ENCODE measurements at places on chromosomes 1 and 21.

DNA sequence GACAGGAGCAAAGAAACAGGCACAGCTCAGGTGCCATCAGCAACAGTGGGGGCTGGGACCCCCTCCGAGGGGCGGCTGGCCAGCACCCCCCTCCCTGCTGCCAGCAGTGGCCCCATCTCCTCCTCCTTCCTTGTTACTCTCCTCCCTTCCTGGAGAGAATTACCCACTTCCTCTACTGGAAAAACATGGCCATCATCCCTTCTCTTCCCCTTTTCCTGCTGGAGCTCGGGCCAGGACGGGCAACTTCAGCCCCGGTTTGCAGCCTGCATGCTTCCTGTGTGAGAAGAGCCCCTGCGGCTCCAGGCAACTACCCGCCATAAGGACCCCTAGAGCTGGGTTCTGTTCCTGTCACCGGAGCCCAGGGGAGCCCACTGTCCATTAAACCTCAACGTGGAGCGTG is 17.6 kb downstream of the MEGF6 start:
- H3K4me1 ChIP-seq: peaks cover 81% of the 10 kb centered on the region
- H3K27ac ChIP-seq: no peak overlapping the region
- DNase-seq: no peak
- H3K4me3 ChIP-seq: no peak overlapping the region
- H3K27me3 ChIP-seq: no peaks in the 10 kb centered on the region

- no peak overlapping the region for H3K4me3 ChIP-seq
- H3K27me3 ChIP-seq: no peaks in the 10 kb centered on the region
- no peaks in the 10 kb centered on the region for H3K4me1 ChIP-seq
- no peaks in the 10 kb centered on the region for H3K36me3 ChIP-seq
Observed at GRCh38 chr21:35390013-35390776, 341.1 kb upstream of the RUNX1 start.

GRCh38 chr1:1753607-1754005 is 24.7 kb downstream of the NADK start:
- no peaks in the 10 kb centered on the region for H3K27me3 ChIP-seq
- peaks cover 71% of the 10 kb centered on the region for H3K36me3 ChIP-seq
- no peaks in the 10 kb centered on the region for H3K4me1 ChIP-seq

GRCh38 chr1:40508375-40509341 is at the start of gene EXO5:
TSS of gene EXO5 (plus strand) at chr1:40508767. CDS start at chr1:40514545, 5,778 bp downstream.
- peak; percentile 57 for DNase-seq
- H3K27me3 ChIP-seq: no peaks in the 10 kb centered on the region
- peak within 1 kb of the TSS; percentile 83 for H3K4me3 ChIP-seq
- H3K27ac ChIP-seq: peak within 1 kb of the TSS; percentile 73

GRCh38 chr1:225733254-225733653 is 44.4 kb upstream of the SRP9 start:
- H3K27me3 ChIP-seq: no peaks in the 10 kb centered on the region
- H3K4me1 ChIP-seq: peaks cover 12% of the 10 kb centered on the region
- H3K4me3 ChIP-seq: no peak overlapping the region
- no peaks in the 10 kb centered on the region for H3K36me3 ChIP-seq
- no peak overlapping the region for H3K27ac ChIP-seq

DNA sequence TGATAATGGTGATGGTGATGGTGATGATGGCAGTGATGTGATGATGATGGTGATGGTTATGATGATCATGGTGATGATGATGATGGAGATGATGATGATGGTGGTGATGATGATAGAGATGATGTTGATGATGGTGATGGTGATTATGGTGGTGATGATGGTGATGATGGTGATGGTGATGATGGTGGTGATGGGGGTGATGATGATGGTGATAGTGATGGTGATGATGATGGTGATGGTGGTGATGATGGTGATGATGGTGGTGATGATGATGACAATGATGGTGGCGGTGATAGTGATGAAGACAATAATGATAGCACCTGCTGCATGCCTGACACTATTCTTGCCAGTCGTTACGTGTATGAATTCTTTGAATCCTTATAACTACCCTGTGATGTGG is 317.9 kb upstream of the AJAP1 start:
- H3K27me3 ChIP-seq: no peaks in the 10 kb centered on the region
- H3K4me3 ChIP-seq: no peak overlapping the region
- peaks cover 3% of the 10 kb centered on the region for H3K4me1 ChIP-seq
- H3K27ac ChIP-seq: no peak overlapping the region
- no peak for DNase-seq
- H3K36me3 ChIP-seq: no peaks in the 10 kb centered on the region

DNA sequence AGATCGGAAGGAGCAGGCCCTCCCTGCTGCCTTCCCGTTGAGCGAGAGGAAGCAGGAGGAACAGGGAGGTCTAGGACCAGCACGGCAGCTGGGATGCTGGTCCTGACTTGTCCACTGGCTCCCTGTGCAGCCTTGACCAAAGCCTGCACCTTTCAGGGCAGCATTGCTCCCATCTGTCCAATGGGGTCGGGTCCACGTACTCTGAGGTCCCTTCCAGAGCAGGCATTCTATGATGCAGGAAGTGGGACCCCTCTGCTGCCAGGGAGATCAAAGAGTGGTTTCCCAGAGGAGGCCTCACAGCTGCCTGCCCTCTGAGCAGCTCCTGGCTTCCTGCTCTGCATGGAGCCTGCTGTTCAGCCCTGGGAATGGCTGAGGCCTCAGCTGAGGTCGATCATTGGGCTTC is 21.7 kb upstream of the ZNF362 start:
- no peaks in the 10 kb centered on the region for H3K27me3 ChIP-seq
- H3K36me3 ChIP-seq: no peaks in the 10 kb centered on the region
- peaks cover 5% of the 10 kb centered on the region for H3K4me1 ChIP-seq
- H3K4me3 ChIP-seq: no peak overlapping the region
